Stomach (tissue), 19 donors: ENCODE measurements at places on chromosomes 5 and 9. TPM values are rescaled to one million over a fixed set of nuclear protein-coding genes. Genes with fewer than 3 reads are reported as not detected.

DNA sequence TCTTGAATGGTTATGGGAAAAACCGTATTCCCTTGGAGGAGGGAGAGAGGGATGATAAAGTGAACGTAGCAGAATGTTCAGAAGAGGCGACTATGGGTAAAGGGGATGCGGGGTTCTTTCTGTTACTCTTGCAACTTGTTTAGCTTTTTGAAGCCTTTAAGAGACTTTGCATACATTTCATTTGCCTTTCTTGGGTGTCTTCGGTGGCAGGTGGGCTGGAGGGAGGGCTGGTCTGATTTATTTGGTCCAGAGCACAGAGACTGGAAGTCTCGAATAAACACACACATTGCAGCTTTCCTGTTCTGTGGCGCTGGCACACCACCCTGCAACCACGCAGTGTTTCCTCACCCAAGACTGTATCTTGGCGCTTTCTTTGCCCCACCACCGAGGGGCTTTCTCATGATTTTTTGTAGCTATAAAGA, 23.2 kb downstream of the TTF1 start:
- DNase-seq, result no peak

DNA sequence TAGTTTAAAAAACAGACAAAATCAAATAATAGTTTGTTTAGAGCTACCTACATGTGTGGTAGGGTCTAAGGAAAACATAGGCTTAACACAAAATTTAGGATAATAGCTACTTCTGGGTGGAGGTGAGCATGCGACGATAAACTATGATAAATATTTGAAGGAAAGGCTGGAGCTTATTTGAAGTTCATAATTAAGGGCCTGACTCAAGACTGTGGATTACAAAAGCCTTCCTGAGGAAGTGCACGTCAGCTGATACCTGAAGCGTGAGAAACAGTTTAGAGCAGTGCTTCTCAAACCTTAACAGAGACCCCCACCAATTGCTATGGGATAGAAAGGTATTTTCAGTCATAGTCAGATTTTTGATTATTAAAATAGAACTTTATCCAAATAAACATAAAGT, 20.4 kb upstream of the UBLCP1 start:
- DNase-seq, result no peak

DNA sequence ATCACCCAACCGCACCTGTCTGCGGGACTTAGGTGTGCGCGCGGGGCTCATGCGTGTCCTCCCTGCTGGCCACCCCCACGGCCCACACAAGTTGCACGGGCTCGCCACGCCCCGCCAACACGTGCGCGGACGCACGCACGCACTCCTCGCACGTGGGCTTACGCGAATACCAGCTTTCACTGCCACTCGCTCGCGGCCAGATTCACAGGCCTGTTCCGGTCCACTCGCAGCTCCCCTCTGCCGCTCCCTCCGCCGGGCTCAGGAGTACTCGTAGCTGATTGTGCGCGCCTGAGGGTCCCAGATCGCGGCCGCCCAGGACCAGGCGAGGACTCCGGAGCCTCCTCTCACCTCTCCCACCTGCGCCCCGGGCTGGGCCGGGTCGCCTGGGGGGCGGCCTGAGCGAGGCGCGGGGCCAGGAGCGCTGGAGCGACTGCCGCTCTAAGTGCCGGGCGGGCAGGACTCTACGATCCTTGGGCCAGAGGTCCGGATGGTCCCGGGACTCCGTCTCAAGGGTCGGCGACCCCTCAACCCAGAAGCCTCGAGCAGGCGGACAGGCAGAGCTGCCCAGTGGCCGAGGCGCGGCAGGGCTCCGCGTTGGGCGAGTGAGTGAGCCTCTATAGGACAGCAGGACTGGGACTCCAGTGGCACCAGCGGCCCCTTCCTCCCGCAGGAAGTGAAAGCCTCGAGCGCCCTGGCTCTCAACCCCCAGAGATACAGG, 3.4 kb downstream of the PCDHGC5 start:
- no peak for DNase-seq

DNA sequence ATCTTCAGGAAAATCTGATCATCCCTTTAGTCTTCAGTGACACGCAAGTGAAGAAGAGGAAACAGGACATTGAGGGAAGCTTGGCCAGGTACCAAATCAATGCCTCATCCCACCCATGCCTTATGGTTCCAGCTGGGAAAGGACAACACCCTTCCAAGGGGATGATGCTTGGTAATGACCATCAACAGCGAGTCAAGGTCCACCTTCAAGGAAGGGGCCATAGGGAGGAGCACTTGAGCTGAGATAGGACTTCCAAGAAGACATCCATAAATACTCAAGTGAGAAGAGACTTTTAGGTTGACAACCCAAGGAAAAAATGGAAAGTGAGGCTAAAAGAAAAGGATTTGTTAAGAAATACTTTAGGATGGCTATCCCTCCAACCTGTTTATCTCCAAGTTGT, 27.1 kb upstream of the GAS1 start:
- no peak for DNase-seq

The DMRTA1 gene
- total RNA-seq, result 3.5 TPM

DNA sequence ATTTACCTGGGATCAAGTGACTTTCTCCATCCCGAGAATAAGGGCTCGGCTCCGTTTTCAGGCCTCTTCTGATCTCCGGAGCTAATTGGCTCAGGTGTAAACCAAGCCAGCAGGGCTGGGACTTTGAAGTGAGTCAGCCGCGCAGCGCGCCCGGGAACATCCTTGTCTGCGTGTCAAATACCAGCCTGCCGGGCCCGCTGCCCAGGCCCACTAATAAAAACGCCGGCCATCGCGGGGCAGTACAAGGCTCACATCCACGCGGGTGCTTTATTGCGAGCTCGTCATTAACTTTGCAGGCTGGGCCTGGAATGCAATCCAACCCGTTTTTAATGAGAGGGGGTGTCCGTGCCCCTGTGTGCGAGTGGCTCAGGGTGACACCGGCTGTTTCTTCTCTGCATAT, 416.8 kb downstream of the IRX2 start:
- peak; percentile 22 for DNase-seq

The NPR3 gene
- not detected for total RNA-seq

The HACD4 gene
- total RNA-seq, result 0.29 TPM

- peak; percentile 87 for DNase-seq
Observed at GRCh38 chr5:169980418-169981053, at the start of gene INSYN2B. INSYN2B (minus strand) TSS chr5:169980495; CDS start chr5:169883898, 96,597 bp downstream.

The ZNF883 gene
- total RNA-seq, result not detected

DNA sequence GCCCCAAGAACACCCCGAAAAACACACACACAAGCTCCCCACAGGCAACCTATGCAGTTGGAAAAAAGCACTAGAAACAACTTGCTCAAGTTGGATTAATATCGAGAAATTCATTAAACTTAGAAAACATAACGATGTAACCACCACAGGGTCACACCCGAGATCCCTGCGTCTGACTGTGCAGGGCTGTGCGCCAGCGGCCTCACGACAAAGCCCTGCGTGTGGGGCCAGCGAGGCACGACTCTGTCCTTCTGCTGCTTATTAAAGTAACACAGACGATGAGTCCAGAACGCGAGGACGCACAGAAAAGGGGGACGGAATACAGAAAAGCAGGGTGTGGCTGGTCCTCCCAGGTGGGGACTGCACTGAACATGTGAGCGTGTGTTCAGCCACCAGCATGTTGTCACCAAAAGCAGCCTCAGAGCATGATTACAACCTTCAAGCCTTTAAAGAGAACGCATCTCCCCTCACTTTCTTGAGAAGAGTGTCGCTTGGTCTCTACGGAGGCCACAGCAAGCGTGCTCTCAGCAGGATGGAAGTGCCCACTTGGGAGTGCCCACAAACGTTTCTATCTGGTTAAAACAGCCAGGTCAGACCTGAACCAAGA, 14.4 kb downstream of the SLC12A7 start:
- DNase-seq, result no peak

The FOXD1 gene
- total RNA-seq, result 0.18 TPM

The RUFY1 gene
- total RNA-seq, result 128 TPM

The DBN1 gene
- total RNA-seq, result 78.1 TPM

The LHX3 gene
- total RNA-seq, result not detected

The ROR2 gene
- total RNA-seq, result 15.6 TPM

GRCh38 chr5:153352685-153353219, 137.7 kb upstream of the GRIA1 start:
- no peak for DNase-seq

The TOR4A gene
- 10.5 TPM for total RNA-seq

The GPR151 gene
- total RNA-seq, result not detected

GRCh38 chr5:131709043-131709442, 74.0 kb upstream of the RAPGEF6 start:
- DNase-seq, result no peak

GRCh38 chr9:111691672-111692329, 30.4 kb downstream of the GNG10 start:
- DNase-seq, result no peak

DNA sequence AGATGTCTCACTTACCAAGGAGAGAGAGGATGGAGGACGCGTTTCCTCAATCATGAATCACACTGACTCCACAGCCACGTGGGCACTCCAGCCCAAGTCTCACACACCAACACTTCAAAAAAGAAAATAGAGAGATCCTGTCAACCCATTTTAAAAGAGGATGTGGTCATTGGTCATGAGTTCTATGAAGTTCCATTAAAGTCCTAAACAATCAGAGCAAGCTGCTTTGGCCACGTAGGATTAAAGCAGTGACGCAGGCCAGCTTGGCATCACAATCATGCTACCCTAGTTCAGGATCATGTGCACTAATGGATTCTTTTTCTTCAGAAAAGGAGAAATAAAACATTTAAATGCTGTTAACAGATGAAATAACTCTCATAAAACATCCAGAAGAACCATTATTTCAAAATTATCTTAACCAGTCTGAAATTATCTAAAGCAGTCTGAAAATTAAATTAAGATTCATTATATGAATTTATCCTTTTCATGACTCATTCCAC, 108.1 kb downstream of the SEMA5A start:
- DNase-seq, result no peak

- peak; percentile 20 for DNase-seq
Observed at GRCh38 chr5:105617436-105618215, 2053.1 kb downstream of the EFNA5 start.

DNA sequence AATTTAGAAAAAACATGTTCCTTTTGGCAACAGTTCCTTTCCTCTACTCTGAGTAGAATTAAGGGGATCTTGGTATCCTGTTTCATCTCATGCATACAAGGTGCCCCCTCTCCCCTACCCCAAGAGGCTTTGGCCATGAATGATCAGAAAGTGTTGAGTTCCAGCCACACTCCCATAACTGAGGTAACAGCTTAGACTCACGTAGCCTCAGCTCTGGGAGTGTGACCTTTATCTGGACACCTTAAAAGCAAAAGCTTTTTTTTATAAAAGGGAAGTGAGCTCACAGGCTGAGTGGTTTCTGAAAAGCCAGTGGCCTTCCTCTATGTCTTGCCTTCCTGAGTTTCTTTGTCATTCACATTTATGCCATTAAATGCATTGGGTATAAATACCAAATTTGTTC, 900 bp upstream of the HAVCR2 start:
- no peak for DNase-seq

DNA sequence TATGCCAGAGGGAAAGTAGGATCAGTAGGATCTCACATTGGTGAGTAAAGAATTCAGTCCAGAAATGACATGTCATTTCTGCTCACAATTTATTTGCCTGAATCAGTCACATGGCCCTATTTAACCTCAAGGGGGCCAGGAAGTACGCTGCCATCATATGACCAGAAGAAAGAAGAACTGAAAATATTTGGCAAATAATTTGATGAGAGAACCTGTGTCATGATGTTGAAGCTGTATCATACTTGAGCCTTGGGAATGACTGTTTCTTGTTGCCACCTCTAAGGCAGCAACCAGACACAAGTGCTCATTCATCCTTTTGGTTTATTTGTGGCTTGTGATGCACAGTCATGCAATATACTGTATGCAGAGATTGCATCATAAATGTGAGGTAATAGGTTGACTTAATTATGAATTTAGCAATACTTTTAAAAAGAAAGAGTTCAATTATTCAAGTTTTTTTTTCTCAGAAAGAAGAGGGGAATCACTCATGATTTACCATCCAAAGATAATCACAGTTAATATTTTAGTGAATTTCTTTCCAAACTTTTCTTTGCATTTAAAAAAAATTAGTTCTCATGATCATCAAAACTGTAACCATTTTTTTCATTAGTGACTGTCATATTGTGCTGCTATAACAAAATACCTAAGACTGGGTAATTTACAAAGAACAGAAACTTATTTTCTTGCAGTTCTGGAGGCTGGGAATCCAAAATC, 8.2 kb upstream of the ZFYVE16 start:
- DNase-seq, result peak; percentile 7

The TXN gene
- 149 TPM for total RNA-seq

- no peak for DNase-seq
Observed at GRCh38 chr5:6188344-6188743, 190.0 kb downstream of the MED10 start.

DNA sequence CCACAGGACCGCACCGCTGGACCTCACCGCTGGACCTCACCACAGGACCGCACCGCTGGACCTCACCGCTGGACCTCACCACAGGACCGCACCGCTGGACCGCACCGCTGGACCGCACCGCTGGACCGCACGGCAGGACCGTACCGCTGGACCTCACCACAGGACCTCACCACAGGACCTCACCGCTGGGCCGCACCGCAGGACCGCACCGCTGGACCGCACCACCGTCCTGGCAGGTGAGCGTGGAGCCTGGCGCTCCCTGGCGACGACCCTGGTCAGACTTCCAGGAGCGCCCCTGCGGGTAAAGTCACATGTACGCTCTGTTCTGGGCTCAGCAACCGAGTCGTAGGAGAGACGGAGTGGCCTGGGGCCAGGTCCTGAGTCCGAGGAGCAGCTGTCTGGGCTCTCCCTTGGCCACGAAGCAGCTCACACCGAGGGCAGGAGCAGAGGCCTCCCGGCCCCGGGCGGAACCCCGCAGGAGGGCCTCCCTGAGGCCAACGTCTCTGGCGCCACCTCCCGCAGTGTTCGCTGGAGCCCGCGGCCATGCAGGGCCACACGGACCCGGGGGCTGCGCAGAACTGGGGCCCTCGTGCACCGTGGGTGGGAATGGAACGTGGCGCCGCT, 30.5 kb downstream of the MRPL36 start:
- DNase-seq, result no peak

DNA sequence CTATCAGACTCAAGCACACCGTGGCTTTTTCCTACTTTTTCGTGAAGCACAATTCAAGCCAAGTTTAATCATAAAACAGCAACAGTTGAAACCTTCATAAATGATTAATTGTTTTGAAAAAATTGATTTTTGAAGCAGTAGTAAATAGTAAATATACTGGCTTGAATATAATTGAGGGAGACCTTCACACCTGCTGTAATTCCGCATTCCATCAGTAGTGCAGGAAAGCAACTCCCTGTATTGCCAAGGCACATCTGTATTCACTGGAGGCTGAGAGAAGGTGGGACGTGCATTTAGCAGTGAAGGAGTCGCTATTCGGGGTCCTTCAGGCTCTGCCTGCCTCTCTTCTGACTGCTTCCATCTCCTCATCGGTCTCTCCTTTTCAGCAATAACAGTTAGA, 203.8 kb downstream of the ZSWIM6 start:
- DNase-seq, result no peak

The PCDHA10 gene
- total RNA-seq, result 26.3 TPM

DNA sequence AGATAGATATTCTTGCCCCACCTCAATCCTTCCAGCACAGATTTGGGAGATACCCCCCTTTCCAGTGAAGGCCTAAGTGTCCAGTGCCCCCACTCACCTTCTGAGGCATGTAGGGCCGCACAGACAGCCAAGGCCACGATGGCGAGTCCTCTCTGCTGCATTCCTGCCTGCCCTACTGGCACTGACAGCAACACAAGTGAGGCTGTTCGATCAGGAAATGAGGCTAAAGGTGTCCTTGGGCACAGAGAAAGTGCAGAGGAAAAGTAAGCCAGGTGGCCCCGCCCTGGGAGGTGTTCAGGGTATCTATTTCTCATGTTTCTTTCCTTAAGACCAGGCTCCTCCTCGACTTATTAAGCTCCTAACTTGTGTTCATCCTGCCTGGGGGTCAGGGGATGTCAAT, at the start of gene CCL28:
TSS of gene CCL28 (minus strand) at position 236 of the 400 bp plus-strand sequence. CDS start at position 161, 75 bp downstream.
- peak; percentile 26 for DNase-seq

- no peak for DNase-seq
Observed at GRCh38 chr5:75551471-75551870, 39.8 kb downstream of the POLK start.

The PRLR gene
- not detected for total RNA-seq
